ENCODE measurements at places on chromosomes 5 and 9.

DNA sequence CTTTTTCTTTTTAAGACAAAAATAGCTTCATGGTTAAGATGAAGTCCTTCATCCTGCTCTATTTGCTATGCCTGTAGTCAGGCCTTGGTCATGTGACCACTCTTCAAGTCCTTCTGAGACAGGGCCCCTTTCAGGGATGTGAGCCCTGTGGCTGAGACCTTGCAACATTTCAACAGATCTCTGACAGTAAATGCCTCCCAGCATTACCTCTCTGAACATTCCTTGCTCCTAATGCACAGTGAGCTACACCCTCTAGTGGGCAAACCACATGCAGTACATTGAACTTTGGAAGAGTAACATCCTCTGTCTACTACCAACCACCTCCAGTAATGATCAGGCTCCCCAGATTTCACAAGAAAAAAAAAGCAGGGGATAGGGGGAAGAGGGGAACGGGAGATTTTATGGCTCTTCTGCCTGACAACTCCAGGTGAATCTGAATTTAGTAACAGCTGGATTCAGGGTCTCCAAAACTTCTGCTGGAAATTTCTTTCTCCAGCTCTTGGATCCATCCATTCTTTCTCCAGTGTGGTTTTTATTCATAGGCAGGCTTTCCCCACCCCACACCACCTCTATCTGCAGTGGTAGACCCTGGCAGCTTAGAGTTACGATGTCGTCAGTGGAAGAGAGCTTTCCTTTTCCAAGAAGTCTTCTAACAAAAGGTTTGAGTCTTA, 8.9 kb upstream of the FBXO38 start:
- DNase-seq: no peak

- DNase-seq: no peak
Observed at GRCh38 chr9:130921989-130922892, 16.8 kb downstream of the FIBCD1 start.

DNA sequence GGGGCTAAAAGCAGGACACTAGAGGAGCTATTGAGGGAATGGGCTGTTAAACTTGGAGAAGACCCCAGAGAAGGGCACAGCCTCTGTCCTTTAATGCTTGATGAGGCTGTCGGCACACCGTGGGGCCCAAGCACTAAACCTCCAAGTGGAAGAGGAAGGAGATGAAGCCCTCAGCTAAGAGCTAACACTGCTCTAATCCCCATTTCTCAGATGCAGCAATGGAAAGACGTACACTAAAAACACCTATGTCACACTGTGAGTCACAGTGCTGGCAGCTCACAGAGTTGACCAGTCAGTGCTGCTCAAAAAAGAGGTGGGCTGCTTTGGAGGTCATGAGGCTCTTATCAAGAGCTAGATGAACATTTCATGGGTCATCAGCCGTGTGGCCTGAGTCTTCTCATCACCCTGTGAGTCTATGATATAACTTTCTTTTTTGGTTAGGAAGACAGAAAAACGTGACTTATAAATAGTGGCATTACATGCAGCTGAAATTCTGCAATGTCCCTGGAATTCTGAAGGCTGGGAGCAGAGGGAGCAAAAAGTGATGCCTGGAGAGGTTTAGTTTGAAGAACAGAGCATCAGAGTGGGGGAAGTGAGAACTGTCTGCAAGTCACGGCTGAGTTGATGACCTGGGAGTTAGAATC, 21.5 kb downstream of the TNFSF8 start:
- no peak for DNase-seq

DNA sequence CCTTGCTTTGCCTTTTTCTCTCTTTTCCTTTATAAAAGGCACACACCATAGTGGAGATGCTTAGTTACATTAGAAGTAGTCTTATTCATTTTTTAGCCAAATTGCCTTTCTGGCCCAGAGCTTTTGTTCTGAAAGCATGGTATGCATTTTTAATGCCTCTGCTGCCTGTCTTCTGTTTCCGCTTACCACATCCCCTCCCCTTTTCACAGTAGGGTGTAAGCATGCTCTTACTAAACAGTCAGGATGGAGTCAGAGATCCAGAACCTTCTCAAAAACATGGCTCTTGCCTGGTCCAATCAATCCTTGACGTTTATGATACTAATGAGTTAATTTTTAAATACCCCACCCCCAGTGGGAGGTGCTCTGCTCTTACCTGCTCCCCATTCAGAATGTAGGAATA, 22.5 kb downstream of the PPP3R2 start:
- DNase-seq: no peak

DNA sequence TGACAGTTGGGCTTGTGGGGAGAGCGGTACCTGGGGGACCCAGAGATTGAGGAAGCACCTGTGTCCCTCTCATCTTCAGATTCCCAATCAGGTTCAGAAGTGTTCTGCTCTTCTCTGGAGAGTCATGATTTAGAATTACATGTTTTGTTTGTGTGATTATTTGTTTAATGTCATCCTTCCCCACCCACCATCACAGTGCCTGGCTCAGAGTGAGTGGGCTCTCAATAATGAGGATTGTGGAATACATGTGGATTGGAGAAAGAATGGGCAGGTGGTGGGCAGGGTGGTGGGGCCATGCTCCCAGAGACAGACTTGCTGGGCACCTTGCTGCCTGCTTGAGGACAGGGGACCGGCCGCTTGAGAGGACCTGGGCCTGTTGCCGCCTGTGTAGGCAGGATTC, 88.0 kb downstream of the PPARGC1B start:
- DNase-seq: no peak

DNA sequence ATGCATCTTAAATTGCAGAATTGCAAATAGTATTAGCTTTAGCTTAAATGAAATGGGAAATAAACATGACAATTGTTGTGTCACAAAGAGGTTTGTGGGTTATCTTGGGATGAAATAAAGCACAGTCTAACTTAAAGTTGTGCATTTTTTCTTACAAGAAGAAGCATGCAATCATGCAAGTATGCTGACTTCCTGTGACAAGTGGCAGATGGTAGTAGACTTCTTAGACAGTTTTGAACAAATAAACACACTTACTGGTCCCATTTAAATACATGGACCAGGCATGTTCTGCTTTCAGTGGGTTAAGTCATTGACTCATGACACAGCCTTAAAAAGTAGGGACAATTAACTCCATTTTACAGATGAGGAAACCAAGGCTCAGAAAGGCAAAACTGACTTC, 15.9 kb upstream of the C5orf63 start:
- DNase-seq: no peak

GRCh38 chr5:118007262-118007661, 981.1 kb downstream of the DTWD2 start:
- DNase-seq: no peak

DNA sequence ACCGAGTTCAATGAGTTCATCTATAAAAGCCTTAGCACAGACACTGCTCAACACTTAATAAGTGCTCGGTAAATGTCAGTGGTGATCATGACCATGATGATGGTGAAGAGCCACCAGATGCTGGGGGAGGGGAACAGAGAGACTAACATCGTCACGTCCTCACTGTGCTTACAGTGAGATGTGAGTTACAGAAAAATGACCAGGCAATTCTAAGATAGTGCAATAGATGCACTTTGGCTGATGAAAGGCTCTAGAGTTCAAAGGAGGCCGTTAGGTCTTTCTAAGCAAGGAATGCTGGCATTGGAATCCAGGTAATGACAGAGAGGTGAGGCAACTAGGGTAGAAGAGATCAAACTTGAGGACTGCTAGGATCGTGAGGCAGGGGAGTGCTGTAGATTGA, 36.7 kb downstream of the ARL15 start:
- no peak for DNase-seq

DNA sequence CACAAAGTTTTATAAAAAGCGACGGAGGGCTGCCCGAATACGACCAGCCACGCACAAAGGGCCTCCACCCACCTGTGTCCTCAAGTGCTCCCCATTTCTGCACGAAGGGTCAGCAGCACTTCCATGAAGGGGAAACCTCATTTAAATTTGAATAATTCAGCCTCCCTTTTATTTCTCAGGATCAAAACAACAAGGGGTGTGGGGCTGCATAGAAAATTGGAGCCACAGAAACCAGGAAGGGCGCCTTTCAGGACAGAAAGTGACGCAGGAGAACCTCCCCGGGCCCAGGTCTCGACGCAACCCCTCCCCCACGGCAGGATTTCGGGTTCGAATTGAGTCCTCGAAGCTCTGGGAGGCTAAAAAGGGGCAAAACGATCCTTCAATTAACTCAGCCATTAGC, 2.1 kb downstream of the NRARP start:
- no peak for DNase-seq

DNA sequence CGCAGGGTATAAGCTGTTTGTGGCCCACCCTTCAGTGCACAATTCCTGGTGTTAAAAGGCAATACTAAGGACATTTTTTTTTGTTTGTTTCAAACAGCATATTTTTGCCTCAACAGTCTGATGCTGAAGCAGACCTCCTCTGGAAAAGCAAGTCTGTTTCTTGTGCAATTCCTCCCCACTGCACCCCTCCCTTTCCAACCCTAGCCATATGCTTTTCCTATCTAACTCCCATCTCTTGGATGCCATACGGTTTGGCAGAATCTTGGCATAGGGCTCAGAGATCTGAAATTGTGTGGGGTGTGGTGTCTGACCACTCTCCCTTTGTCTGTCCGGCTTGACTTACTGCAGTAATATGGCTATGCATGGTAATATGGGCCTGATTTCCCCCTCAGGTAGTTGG, 161.6 kb downstream of the TMEM38B start:
- no peak for DNase-seq

- DNase-seq: no peak
Observed at GRCh38 chr9:126842977-126843799, 17.3 kb upstream of the ZBTB34 start.

GRCh38 chr5:33612386-33612785, 171.6 kb downstream of the TARS1 start:
- DNase-seq: no peak

- DNase-seq: no peak
Observed at GRCh38 chr9:104779946-104780535, 16.1 kb downstream of the NIPSNAP3B start.

DNA sequence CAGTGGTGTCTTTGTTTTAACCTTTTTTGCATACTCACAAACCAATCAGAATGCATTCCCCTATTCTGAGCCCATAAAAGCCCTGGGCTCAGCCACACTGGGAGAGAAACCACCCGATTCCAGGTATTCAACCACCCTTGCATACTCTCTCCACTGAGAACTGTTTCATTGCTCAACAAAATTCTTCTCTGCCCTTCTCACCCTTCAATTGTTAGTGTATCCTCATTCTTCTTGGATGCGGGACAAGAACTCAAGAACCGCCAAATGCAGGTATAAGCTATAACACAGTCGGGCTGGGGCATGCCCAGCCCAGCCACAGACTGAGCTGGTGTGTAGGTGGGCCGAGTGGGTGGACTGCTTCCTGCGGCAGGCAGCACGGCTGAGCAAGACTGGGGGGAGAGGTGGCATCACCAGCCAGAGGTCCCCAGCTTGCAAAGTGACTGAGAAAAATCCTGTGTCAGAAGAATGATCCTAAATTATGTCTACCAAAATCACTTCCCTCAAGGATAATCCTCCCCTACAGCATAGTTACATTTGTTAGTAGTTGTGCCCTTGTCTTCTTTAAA, 141.0 kb downstream of the SSBP2 start:
- no peak for DNase-seq

- no peak for DNase-seq
Observed at GRCh38 chr5:12272389-12272788, 368.1 kb upstream of the CTNND2 start.

Measured in stimulated activated CD8-positive, alpha-beta memory T cell treated with anti-CD3 and anti-CD28 coated beads, Interleukin-4, amount 100 ng/mL, for 4 hours (primary cell).